Muscle of arm (tissue), 14 donors: ENCODE measurements at places on chromosomes 16 and 17.

DNA sequence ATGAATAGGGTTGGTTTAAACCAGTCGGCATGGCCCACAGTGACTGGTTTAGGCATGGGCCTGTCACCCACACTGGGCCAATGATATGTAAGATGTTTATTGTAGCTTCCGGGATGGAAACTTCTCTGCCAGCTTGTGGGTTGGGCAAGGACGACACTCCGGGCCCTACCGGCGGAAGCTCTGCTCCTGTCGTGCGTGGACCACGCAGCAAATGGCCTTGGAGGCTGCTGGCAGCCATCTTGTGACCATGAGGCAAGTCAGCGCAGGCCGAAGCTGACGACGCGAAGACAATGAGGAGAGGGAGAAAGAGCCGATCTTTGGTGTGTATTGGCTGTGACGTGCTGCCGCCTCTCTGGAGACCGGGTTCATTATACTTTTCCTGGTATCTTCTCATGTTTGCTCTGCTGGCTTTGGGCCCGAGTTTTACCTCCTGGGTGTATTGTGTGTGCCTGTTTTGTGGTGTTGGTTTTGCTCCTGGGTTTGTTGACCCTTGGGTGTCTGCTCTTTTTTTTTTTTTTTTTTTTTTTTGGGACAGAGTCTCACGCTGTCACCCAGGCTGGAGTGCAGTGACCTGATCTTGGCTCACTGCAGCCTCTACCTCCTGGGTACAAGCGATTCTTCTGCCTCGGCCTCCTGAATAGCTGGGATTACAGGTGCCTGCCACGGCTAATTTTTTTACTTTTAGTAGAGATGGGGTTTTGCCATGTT lies 15.4 kb downstream of the SLC25A10 start:
- no peak for DNase-seq

- DNase-seq: no peak
Measured at GRCh38 chr16:84794186-84794585, 25.6 kb upstream of the CRISPLD2 start.

- DNase-seq: no peak
Measured at GRCh38 chr17:2218426-2218825, 85.2 kb downstream of the SMG6 start.

GRCh38 chr16:11618107-11618717 lies 31.5 kb upstream of the LITAF start:
- no peak for DNase-seq

GRCh38 chr17:6969323-6969726 lies 26.5 kb upstream of the ALOX12 start:
- no peak for DNase-seq

DNA sequence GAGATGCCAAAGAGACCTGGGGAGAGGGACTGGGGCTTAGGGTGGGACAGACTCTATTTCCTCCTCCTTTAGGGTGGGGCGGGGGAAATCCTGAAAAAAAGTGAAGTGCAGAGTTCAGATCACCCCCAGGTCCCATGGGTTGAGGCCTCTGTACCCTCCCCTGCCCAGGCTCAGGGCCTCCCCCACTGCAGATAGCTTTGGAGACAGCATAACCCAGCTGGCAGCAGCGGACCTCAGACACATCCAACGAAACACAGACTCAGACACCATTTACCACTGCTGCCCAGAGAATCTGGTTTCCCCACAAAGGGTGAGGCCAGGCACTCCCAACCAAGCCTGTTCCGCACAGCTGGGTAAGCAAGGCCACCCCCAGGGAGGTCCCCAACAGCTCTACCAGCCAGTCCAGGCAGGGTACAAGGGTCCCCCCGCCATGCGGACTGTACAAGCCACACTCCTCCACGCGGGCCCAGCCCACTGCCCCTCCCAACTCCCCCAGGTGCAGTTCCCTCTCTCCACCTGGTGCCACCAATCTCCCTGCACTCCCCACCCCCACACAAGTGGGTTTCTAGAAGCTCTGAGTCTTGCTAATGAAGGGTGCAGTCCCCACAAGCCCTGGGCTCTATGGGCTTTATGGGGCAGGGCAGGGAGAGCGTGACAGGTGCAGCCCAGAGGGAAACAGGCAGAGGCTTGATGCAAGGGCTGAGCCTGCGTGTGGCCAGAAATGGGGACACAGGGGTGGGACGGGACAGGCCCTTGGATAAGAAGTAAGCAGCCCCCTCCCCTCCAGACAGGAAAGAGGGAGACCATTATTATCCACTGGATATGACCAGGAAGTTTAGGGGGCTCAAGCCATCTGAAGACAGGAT lies 8.9 kb downstream of the RHBDF2 start:
- DNase-seq: no peak

- no peak for DNase-seq
Measured at GRCh38 chr16:9415545-9415944, 324.1 kb downstream of the HAPSTR1 start.

- DNase-seq: no peak
Measured at GRCh38 chr17:17793378-17794214, 43.2 kb downstream of the SREBF1 start.

DNA sequence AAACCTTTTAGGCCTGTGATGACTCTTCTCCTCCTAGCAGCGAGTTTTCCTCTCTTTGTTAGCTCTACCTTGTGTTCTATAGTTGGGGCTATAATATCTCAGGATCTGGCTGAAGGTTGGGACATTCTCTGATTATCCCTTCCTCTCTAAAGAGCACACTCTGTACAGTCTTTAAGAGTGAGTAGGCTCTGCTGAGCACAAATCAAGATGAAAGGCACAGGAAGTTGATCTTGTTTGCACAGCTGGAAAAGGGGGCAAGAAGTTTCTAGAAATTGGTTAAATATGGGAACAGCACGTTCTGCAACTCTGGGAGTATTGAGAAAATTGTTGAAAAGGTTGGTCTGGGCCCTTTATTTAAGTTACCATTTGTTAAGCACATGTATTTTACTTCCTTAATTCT lies 240.9 kb downstream of the CDH11 start:
- no peak for DNase-seq

DNA sequence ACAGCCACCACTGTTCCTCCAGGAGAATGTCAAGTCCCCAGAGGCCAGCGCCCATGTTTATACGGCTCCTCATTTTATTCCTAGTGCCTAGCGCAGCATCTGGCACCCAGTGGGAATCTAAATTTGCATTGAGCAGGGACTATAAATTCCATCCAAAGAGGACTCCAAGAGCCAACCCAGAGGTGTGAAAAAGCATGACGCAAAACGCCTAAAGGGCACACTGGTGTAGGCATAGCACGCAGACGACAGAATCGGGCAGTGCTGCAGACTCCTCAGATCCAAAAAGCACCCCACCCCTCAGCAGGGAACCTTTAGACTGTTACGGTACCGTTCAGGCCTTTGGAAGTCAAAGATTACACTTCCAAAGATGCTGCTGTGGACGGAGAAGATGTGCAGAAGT lies 19.5 kb downstream of the TEKT5 start:
- DNase-seq: no peak

- no peak for DNase-seq
Measured at GRCh38 chr16:81505011-81505661, 60.5 kb downstream of the CMIP start.

DNA sequence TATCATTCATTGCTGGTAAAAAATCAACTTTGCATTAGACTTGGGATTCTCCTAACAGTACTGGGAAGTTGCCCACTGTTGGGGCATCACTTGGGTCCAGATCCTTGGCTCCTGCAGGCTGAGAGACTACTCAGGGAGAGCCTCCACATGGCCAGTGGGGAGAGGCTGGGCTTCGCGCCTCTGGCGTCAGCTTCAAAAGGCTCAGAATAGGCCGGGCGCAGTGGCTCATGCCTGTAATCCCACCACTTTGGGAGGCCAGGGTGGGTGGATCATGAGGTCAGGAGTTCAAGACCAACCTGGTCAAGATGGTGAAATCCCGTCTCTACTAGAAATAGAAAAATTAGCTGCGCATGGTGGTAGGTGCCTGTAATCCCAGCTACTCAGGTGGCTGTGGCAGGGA lies 3.4 kb upstream of the CSHL1 start:
- DNase-seq: no peak

- DNase-seq: no peak
Measured at GRCh38 chr16:3821184-3821583, 59.3 kb downstream of the CREBBP start.

GRCh38 chr17:47831003-47831933 lies at the start of the genes LRRC46 and MRPL10:
Gene LRRC46 (plus strand): TSS chr17:47831670. CDS start chr17:47831990, 320 bp downstream.
Gene MRPL10 (minus strand): TSS chr17:47831541. CDS start chr17:47831511, 30 bp downstream.
- DNase-seq: peak; percentile 96

DNA sequence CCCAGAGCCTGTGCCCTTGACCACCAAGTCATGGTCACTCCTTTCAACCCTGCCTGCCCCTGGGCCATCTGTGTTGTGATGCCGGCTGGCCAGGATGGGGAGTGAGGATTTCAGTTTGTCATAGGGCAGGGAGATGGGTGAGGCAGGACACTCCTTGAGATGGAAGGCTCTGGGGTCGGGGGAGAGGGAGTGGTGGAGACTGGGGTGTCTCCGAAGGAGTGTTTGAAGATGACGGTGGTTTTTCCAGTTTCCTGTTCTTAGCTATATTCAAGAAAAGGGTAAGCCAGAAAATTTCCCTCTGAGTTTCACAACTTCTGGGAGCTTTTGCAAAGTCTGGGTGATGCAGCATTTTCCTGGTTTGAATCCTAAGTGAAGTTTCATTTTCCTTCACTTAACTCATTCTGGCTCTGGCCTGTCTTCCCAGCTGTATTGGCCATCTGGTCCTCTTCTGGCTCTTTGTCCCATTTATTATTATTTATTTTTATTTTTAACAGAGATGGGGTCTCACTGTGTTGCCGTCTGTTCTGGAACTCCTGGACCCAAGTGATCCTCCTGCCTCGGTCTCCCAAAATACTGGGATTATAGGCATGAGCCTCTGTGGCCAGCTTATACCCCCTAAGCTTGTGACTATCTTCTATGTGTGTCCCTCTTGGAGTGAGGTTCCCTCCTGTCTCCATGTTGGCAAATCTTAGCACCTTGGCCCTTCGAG lies 27.7 kb downstream of the ABCC1 start:
- DNase-seq: peak; percentile 72

DNA sequence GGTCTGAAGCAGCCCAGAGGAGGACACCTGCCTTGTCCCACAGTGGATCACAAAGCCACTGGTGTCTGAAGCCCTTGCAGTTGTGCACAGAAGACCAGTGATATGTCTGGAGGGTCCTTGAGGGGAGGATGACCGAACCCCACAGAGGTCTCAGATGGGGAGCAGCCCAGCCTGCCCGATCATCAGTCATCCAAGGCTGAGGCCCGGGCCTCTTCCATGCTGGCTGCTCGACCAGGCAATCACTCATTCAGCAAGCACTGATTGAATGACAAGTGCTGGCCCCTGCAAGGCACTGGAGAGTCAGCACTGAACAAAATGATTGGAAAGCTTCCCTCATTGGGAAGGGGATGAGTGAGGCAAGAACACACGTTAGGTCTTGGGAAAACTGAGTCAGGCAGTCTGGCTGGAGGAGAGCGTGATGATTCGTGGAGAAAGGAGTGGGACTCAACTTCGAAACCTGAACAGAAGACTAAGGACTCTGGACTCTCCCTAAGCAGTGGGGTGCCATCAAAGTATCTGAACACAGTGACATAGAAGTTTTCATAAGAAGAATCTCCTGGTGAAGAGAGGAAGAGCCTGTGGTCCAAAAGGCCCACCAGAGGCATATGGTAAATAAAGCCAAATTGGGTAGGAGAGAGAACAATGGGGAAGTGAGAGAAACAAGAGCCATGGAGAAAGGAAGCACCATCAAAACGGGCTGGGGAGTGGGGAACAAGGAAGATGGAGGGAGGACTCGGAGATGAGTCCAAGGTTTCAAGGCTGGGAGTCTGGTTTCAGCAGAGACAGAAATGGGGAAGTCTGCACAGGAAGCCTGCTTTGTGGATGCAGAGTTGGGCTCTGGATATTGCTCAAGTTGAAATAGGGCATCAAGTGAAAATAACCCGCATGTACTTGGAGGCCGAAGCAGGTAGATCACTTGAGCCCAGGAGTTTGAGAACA lies 10.2 kb downstream of the PIK3R5 start:
- no peak for DNase-seq

DNA sequence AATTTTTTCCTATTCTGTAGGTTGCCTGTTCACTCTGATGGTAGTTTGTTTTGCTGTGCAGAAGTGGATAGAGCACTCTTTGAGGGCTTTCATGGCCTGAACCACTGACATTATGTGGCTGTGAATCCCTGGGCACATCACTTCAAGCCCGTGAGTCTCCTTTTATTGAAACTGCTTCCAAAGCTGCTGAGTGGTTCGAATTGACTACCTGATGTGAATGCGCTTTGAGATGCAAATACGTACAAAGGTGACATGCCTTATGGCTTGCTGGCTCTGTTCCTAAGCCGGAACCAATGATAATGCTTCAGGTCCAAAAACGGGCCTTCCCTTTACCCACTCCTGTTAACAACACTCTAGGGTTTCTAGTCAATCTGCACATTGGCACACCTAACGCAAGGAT lies 34.3 kb downstream of the ASPA start:
- DNase-seq: no peak

DNA sequence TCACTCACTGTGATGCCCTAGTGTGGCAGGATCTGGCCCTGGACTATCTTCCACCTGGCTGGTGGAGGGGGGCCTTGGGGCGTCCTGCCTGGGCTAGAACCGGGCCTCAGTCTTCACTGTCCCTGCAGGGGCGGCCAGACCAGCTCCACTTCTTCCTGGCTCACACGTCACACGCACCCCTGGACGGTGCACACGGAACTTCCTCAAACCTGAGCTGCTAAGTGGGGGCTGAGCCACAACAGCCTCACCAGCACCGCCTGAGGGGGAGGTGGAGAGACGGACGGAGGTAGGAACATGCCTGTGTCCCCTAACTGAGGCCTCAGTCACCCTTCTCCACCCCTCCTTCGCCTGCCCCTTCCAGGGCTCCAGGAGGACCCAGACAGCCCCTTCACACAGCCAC lies 36.6 kb downstream of the TIMM22 start:
- no peak for DNase-seq

DNA sequence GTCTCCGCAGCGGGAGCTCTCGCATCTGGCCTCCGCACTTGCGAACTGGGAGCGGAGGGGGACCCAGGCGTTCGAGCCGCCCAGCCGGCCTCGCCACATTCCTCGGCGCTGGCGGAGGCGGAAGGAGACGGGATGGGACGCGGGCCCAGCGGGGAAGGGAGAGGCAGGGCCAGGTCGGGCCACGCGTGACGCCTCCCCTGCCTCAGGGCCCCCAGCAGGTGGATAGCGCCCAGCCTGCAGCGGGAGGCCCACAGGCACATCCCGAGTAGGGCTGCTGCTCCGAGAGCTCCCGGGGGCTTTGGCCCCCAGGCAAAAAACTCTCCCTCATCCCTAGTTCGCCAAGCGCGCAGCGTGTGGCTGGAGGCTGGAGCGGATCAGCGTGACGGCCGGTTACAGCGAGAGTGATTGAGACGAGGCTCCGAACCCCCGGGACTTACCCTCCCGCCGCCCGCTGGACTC lies 800 bp downstream of the PLEKHH3 start:
- no peak for DNase-seq

- no peak for DNase-seq
Measured at GRCh38 chr16:12321311-12321842, 344.8 kb downstream of the SNX29 start.

DNA sequence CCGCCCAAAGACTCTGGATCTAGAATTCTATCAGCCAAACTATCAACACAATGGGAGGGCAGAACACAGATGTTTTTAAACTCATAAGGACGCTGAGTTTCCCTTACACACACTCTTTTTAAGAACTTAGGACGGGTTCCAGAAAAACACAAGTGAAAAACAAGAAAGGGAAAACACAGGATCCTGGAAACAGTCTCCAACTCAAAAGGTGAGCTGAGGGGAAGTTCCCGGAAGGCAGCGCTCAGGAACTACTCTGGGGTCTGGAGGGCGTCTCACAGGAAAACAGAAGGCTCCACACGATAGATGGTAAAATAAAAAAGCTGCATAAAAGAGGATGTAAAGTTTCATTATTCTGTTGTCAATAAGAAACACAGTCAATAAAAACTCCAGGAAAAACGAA lies 80.2 kb upstream of the DOC2B start:
- DNase-seq: no peak

GRCh38 chr16:24208710-24209109 lies 47.4 kb upstream of the CACNG3 start:
- no peak for DNase-seq

GRCh38 chr17:45282683-45283644 lies 21.1 kb upstream of the SPATA32 start:
- peak; percentile 35 for DNase-seq
